Activated naive CD4-positive, alpha-beta T cell treated with anti-CD3 and anti-CD28 coated beads, Interleukin-2, amount 10 ng/mL, durations not matched to agents 5 hours and 36 hours (primary cell): ENCODE measurements at places on chromosomes 5 and 9. TPM values are rescaled to one million over a fixed set of nuclear protein-coding genes. Genes with fewer than 3 reads are reported as not detected.

CCL28 gene
- 18.4 TPM for total RNA-seq

ADGRD2 gene
- not detected for total RNA-seq

LHX3 gene
- total RNA-seq: not detected

PCDHGA10 gene
- 0.05 TPM for total RNA-seq

ZDHHC11B gene
- total RNA-seq: not detected
